ENCODE measurements at places on chromosomes 7 and 10.

DNA sequence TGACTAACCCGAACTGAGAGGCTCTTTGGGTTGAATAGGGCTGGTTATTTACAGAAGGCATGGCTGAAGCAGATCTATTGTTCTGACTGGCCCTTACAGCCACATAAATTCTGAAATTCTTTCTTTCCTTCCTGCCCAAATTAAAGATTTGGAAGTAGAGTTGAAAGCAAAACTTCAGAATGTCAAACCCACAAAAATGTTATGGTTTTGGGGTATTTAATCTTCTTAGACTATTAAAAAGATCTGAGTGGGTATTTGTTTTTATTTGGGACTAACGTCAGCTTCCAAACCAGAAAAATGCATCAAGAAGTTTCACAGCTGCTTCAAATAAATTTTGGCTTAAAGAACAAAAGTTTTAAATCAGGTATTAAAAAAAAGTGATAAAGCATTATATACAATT is 124.5 kb downstream of the AHR start:
- no peak for DNase-seq

GRCh38 chr7:5043661-5044060 is 2.0 kb upstream of the RBAK start:
- no peak for DNase-seq

GRCh38 chr10:6445671-6446316 is 134.3 kb downstream of the PRKCQ start:
- DNase-seq: no peak

DNA sequence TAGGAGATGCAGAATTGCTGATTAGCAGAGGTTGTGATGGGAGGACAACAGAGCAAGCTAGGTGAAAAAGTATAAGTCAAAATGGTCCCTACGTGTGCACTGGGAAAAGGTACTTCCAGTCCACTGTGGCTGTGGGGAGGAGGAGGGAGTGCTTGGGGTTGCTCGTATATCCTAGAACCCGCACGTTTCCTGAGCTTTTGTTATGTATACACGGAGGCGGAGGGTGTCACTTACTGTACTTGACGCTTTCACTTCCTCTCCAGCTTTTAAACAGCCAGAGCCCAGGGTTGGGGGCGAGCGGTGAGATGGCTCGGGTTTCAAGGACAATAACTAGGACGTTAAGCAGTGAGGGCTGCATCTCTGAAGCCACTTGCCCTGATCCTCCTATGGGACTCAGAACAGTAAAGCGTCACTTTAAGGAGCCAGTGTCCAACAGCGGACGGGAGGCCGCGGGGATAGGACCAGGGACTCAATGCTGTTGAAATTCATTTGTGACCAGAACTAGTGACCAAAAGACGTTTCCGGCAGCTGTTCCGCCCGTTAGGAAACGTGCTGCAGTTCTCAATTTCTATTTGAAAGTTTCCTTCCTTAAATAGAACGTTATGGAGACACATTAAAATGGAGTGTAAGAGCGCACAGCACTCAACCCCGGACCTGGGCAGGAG is 985 bp upstream of the ETV1 start:
- no peak for DNase-seq

DNA sequence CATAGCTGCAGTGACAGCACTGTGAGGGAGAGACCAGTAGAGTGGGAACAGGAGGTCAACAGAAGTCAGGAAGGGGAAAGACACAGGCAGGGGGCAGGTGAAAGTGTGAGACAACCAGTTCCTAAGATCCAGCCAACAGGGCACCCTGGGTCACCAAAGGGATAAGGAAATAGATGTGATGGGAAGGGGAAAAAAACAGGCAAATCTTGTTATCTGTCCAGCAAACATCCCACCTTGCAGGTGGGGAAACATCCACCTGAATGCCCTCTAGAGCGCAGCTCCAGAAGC is 42.5 kb downstream of the DPCD start:
- no peak for DNase-seq

- DNase-seq: no peak
Measured at GRCh38 chr7:147013825-147014224, 897.2 kb downstream of the CNTNAP2 start.

DNA sequence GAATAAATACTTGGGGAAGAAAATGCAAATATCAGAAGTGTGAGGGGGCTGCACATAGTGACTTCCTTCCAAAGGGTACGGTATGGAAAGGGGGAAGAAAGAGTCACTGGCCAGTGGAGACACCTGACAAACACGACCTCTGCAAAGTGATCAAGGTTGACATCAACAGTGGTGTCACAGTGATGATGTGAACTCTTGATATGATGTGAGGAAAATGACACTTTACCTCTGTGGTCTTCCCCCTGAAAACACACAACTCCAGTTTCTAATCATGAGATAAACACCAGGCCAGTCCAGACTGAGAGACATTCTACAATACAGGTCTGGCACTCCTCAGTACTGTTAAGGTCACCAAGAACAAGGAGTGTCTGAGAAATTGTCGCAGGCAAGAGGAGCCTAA is 169.7 kb downstream of the BUB3 start:
- DNase-seq: no peak

- DNase-seq: no peak
Measured at GRCh38 chr7:24323961-24324480, 40.0 kb downstream of the NPY start.

GRCh38 chr10:110326351-110327032 is 21.8 kb upstream of the SMNDC1 start:
- DNase-seq: no peak

- no peak for DNase-seq
Measured at GRCh38 chr7:42770114-42770513, 141.8 kb downstream of the C7orf25 start.

GRCh38 chr7:91912494-91912893 is 28.2 kb upstream of the AKAP9 start:
- DNase-seq: no peak

DNA sequence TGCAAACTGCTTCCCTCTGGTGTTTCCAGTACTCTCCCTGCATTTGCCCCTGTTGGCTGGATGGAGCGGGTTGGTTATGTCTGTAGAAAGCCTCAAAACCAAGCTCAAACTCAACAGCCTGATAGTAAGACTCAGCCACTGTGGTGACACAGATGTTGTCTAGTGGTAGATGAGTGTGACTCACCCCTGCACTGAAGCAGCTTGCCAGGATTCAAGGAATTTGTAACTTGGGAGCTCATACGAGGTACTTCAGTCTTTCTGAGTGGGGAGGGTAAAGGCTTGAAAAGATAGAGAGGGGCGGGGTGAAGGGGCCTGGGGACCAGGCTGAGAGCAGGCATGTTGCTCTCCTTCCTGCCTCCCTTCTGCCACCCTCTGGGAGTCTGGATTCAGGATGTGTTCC is 22.9 kb upstream of the AQP1 start:
- no peak for DNase-seq

DNA sequence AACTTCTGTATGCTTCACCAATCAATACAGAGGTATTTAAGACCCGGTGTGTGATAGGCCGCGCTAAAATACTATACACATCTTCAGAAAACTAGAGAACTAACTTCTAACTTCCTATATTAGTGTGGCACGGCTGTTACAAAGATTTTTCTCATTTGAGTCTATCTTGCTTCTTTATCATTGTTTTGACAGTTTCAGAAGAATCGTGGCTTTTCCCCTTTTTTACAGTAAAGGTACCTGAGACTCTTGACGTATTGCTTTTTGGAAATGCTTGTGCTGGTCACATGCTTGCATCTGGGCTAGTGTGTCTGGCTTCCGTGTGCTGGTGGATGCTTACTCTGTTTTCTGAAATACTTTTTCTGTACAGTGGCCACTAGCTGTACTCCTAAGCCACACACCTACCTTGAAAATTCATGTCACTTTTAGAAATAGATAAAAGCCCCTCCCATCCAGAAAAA is 12.7 kb downstream of the IKZF1 start:
- DNase-seq: no peak

GRCh38 chr7:87036985-87037384 is 22.5 kb downstream of the ELAPOR2 start:
- no peak for DNase-seq

DNA sequence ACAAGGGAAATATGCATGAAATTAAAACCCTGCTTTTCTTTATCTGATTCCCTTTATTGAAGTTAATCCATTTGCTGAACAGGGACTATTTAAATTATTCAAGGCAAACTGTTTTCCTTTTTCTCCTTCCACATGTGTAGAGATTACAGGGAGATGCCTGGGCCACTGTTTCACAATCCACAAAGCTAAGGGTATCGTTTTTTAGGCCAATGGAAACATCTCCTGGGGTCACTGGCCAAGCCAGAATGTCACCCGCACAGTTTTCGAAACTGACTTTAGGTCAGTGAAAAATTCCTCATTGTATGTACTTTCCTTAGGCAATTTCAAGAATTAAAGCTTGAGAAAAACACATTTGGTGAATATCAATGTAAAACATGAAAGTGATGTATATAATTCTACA is 259.2 kb upstream of the BMPER start:
- DNase-seq: no peak

GRCh38 chr7:123367484-123368122 is 166.8 kb downstream of the IQUB start:
- no peak for DNase-seq

All from D721Med (cell line).